ENCODE measurements at places on chromosomes 3 and 15.

- DNase-seq = peak; percentile 25
These were observed 114.0 kb downstream of the CYP19A1 start for GRCh38 chr15:51224428-51224827.

- DNase-seq = no peak
These were observed 161.7 kb upstream of the HES1 start for GRCh38 chr3:193974191-193974652.

GRCh38 chr3:25781758-25782594 lies 1.3 kb downstream of the NGLY1 start:
- DNase-seq = no peak

DNA sequence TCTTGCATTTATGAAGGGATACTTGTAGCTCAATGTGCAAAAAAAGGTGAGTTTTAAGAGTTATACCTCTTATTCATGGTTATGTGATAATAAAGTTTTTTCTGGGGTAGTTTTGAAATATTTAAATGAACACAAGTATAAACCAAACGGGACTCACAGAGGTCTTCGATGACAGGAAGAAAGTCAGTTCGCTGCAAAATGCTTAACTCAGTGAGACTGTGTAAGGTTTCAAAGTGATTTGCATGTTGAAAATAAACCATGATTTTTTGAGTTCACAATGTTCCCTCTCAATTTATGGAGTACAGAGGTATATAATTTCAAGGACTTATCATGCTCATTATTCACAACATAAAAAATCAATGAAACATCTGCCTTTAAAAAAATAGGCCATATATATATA lies 36.3 kb upstream of the MYH15 start:
- DNase-seq = no peak

GRCh38 chr3:127770671-127771355 lies 51.5 kb downstream of the MGLL start:
- DNase-seq = no peak

GRCh38 chr15:92848852-92849598 lies 51.1 kb upstream of the CHD2 start:
- DNase-seq = peak; percentile 96

DNA sequence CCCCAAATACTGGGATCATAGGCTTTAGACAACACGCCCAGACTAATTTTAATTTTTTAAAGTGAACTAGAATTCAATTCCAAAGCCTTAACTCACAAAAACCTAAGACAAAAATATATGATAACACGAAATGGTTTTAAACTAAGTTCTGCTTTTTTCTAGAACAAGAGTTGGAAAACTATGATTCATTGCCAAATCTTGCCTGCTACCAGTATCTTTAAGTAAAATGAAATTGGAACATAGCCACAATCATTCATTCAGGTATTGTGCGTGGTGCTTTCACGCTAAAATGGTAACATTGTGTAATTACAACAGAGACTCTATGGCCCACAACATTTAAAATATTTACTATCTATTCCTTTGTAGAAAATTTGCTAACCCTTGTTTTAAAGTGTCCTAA lies 488.0 kb upstream of the ZNF385D start:
- no peak for DNase-seq

- no peak for DNase-seq
These were observed 479.8 kb downstream of the SHQ1 start for GRCh38 chr3:72368331-72368975.

DNA sequence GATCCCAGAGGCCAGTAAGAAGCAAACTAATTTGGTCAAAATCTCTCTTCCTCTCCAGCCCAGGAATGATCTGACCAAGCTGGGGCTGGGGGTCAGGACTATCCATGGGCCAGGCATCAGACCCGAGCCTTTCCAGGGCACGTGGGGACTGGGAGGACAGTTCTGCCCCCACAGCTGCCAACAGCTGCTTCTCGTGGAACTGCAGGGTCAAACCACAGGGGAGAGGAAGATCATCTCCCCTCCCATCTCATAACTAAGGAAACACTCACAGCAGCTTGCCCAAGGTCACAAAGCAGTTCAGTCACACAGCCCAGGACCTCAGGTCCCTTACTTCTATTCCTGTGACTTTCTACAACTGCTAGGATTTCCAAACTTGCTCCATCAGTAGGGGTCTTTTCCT lies 47.1 kb downstream of the DAPK2 start:
- DNase-seq = no peak

DNA sequence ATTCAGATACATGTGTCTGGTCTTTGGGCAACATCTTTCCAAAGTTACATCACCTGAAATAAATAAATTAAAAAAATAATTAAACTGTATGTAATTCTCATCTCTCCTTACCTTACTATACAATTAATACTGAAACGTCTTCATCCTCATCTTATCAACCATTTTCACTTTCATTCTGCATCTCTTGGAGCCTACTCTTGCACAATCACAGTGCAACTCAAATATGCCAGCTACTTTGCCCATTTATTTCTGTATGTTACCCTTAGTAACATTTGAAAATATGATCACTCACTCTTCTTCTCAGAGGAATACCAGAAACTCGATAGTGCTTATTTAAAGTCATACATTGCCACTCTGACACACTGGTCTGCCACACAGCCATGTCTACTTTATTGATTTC lies 1357.1 kb upstream of the CADM2 start:
- no peak for DNase-seq

DNA sequence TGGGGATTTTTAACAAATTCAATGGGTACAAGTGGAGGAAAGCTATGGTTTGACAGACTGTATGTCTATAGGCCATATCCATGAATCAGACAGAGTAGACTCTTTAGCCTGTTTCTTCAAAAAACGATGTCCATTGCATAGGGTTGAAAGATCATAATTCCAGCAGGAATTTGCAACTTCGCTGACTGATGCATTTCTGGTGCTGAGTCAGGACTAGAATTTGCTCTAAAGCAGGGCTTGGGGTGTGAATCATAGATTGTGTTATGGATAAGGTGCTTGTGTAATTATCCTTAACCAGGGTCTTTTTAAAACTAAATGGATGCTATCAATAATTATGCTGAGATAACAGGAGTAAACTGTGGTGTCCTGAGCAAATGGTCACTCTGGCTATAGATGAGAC lies 200.4 kb upstream of the TBC1D5 start:
- peak; percentile 4 for DNase-seq

- peak; percentile 94 for DNase-seq
These were observed 32.8 kb downstream of the TPM1 start for GRCh38 chr15:63075015-63075983.

- no peak for DNase-seq
These were observed 9.3 kb upstream of the CNOT10 start for GRCh38 chr3:32675650-32676049.

GRCh38 chr3:134652409-134652831 lies 1.6 kb upstream of the KY start:
- DNase-seq = peak; percentile 90

DNA sequence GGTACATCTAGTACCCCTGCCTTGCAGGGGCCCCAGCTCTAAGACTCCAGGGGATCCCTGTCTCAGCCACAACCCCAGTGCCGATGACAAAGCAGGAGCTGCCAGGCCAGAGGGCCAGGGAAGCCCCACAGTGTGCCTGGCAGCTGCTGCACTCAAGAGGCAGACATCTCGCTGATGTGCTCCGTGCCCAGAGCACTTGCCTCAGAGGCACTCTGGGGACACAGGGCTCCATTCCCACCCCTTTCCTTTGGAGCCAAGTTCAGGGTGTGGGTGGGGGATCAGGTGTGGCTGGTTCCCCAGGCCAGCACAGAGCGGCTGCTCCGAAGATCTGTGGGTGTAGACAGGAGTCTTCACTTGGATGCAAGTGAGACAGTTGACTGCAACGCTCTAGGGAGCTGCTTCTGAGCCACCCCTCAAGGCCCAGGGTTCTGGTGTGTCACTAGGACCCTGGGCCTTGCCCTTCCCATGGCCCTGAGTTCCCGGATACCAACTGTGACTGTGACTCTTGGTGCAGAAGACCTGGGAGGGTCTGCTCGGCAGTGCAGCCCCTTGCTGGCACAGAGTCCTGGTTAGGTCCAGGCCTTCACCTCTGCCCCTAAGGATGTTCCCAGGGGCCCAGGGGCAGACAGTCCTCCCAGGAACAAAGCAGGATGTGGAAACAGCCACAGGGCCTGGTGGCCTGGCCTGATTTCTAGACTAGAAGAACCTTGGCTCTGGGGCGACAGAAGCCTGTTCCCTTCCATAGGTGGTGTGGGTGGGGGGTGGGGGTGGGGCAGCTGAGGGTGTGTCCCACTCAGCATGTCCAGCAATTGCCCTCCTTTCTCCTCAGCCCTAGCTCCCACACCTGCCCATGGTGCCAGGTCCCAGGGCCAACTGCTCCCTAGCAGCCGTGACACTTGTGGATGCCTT lies 2.5 kb downstream of the NT5DC2 start:
- DNase-seq = no peak

- no peak for DNase-seq
These were observed 9.3 kb upstream of the RPL29 start for GRCh38 chr3:52004906-52005395.
